ENCODE measurements at places on chromosomes 5 and 9.

GRCh38 chr9:3646226-3646625 is 120.4 kb upstream of the RFX3 start:
- no peak for DNase-seq

- DNase-seq, result no peak
Measured at GRCh38 chr9:14935106-14935751, 25.0 kb upstream of the FREM1 start.

GRCh38 chr5:169280696-169281095 is 20.2 kb downstream of the SLIT3 start:
- no peak for DNase-seq

DNA sequence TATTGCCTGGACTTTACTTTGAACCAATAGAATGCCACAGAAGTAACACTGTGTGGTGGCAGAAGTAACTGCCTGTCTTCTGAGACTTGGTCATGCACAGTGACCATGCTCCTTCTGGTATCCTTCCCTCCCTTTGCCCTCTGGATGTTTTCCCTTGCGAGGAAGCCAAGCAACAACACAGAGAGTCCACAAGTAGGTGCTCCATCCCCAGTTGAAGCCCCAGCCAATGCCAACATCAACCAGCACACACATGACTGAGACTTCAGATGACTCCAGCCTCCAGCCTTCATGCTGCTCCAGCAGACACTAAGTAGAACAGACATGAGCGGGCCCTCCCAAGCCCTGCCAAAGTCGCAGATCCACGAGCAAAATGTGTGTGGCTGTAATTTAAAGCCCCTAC is 129.6 kb downstream of the EPB41L4A start:
- no peak for DNase-seq

DNA sequence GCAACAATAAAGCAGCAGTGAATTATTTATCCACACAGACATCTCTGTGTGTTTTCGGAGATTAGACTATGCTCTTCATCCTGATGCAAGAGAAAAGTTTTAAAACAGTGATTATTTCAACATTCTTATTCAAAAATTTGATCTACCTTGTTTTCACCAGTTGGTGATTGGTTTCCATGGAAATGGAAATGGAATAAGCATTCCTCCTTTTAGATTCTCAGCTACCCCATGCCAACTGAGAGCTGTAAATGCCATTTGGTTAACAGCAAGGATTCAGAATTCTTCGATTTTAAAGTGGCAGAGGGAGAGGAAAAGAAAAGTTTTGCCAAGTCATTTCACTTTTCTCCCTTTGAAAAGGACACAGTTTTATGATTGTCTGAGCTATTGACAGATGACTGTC is 154.7 kb downstream of the PCSK5 start:
- no peak for DNase-seq

GRCh38 chr5:57370376-57370775 is 112.2 kb downstream of the ACTBL2 start:
- DNase-seq, result no peak
